ENCODE measurements at places on chromosomes 6 and 20.

DNA sequence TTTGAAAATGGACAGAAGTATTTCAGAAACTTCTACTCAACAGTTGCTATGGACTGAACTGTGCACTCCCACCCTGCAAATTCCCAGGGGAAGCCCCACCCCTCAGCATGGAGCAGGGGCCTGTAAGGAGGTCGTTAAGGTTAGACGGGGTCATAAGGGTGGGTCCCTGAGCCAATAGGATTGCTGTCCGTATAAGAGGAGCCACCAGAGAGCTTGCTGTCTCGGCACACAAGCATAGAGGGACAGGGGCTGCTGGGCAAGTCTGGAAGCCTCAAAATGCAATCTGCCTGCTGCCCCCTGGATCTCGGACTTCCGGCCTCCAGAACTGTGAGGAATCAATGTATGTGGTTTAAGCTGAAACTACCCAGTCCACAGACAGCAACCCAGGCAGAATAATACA is 37.4 kb upstream of the AFDN start:
- DNase-seq = no peak

DNA sequence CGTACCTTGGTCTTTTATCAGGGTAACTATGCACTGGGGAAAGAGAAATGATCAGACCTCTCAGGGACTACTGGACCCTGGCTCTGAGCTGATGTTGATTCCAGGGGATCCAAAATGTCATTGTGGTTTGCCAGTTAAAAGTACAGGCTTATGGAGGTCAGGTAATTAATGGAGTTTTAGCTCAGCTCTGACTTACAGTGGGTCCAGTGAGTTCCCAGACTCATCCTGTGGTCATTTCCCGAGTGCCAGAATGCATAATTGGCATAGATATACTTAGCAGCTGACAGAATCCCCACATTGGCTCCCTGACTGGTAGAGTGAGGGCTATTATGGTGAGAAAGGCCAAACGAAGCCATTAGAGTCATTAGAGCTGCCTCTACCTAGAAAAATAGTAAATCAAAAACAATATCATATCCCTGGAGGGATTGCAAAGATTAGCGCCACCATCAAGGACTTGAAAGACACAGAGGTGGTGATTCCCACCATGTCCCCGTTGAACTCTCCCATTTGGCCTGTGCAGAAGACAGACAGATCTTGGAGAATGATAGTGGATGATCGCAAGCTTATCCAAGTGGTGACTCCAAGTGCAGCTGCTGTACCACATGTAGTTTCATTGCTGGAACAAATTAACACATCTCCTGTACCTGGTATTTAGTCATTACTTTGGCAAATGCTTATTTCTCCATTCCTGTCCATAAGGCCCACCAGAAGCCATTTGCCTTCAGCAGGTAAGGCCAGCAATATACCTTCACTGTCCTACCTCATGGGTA is 152.4 kb downstream of the THBS2 start:
- DNase-seq = no peak

DNA sequence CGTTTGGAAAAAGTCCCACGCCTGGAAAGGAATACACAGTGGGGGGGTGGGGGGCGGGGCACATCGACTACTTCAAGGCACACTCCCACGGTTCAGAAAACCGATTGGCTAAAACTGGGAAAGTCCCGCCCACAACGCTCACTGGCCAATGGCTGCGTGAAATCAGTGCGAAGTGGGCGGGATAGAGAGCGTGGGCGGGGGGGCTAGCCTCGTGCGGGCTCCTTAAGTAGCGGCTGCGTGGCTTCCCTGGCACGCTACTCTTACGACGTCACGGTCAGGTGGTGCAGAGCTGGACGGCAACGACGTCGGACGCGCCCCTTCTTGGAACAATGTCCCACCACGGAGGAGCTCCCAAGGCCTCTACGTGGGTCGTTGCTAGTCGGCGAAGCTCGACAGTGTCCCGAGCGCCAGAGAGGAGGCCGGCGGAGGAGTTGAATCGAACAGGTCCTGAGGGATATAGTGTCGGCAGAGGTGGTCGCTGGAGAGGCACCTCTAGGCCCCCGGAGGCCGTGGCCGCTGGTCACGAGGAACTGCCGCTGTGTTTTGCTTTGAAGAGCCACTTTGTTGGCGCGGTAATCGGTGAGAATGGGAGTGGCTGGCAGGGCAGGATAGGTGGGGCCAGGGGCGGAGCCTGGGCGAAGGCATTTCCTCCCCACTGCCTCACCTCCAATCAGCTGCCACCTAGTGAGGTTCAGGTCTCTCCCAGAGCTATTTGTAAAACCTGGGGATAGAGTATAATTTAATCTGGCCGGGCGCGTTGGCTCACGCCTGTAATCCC is at the start of gene DDX43:
Gene DDX43, plus strand, starts transcription at position 252 of the 778 bp plus-strand sequence. Its CDS starts 78 bp downstream, at position 330.
- peak; percentile 17 for DNase-seq

DNA sequence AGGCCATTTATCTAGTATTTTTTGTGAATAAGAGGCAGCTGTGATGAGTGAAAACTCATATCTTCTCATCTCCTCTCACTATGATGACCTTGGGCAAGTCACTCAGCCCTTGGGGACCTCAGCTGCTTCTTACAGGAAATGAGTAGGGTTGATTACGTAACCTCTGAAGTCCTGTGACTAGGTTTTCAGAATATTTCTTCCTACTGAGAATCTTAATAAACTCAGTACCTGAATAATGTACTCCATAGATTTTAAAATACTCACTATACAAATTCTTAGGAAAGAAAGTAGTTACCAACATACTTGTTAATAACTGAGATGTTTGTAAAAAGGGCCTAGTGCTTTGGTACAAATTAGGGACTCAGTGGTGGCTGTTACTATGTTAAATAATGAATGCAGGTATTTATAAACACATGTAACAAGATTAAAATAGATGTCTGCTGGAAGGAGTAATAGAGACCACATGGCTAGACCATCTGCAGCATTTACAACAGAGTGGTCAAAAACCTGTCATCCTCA is 60.9 kb downstream of the RPRD1B start:
- DNase-seq = peak; percentile 34

DNA sequence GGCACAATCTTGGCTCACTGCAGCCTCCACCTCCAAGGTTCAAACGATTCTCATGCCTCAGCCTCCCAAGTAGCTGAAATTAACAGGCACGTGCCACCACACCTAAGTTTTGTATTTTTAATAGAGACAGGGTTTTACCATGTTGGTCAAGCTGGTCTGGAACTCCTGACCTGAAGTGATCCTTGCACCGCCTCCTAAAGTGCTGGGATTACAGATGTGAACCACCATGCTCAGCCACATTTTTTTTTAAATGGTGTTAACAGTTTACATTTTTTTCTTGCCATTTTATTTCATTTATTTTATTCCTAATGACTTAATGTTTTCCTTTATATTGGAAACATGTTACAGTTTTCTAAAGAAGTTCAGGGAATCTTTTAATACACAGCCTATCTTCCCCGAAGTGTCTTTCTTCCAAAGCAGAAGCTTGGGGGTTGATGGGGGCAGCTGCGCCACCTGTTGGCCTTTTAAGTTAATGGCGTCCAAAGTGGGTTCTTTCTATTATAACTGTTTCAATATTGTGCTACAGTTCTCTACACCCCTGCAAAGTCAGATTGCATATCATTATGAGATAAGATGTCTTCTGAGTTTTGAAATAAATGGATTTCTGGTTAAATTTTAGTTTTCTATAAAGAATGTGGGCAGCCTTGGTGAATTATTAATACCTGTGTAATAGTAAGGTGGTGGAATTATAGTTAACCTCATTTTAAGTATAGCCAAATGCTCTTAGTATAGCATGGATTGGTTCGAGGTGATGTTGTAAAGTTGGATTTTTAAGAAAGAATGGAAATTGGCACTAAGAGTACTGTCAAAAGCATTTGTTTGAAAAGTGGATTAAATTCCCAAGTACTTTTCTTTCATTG is 42.0 kb upstream of the PLCG1 start:
- DNase-seq = peak; percentile 61

DNA sequence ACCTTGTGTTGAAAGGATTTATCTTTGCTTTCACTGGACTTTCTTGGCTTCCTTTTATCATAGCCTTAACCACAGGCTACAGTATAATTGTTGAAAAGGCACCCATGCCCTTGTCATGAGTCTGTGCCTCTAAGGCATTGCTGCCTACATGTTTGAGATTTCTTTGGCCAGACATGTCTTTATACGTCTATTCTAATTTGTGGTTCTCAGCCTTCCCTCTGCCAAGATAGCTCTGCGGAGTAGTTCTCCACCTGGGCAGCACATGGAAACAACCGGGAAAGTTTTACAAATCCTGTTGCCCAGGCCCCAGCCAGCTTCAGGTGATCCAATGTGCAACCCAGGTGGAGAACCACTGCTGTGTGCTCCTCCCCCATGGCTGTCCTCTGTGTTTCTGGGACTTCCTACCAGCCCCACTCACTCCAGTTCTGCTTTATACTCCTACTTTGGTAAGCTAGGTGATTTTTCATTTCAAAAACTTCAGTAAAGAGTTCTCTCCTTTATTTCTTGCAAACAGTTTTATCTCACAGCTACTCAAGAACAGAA is 159.6 kb upstream of the MYLIP start:
- no peak for DNase-seq

- no peak for DNase-seq
These were observed 318.9 kb downstream of the BTBD9 start for GRCh38 chr6:38320843-38321242.

GRCh38 chr6:10643201-10643651 is 51.2 kb downstream of the C6orf52 start:
- no peak for DNase-seq

DNA sequence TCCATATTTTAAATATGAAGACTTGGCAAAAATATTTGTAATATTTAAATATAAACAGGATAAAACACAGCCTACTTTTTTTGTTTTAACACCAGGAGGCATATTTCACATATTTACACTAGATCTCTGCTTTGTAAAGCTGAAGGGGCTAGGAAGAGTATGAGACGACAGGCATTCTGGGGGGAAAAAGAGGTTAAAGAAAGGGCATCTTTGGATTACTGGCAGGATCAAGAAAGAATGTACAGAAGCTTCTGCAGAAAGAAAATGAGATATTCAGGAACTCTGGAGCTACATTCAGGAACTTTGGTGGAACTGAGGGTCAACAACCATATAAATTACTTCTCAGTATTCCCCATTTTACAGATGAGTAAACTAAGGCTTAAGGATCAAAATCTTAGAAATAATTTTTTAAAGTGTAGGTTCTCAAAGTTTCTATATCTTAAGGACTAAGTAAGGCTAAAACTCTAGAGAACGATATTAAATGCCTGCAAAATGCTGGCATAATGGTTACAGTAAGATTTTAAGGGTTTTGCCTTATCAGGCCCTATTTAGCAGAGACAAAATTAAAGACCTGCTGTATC is 156.5 kb downstream of the CDK19 start:
- DNase-seq = no peak

DNA sequence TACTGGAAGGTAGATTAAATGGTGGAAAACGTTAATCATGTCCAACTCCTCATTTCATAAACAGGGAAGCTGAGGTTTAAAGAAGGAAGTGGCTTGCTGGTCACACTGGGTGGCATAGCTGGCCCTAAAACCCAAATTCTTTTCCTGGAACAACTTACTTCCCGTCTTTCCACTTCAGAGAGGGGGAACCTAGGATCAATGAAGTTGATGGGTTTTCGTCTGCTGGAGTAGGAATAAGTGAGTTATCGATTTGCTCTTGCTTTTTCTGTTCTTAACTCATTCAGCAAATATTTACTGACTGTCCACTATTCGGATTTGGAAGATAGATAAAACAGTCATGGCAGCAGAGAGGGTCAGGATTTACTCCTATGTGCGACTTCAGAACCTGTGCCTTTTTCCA is 1.2 kb upstream of the SYS1 start:
- DNase-seq = no peak

DNA sequence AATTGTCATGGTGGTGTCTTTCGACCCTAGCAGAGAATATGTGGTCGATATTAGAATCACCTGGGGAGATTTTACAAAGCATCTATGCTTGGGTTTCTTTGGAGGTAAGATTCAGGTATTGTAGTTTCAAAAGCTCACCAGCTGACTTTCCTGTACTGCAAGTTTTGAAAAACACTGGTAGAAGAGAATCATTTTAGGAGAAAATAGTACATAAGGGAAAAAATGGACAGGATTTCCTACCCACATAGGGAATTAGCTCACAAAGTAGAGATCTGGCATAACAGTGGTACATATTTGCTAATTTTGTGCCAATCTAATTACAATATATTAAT is 27.4 kb upstream of the ABT1 start:
- no peak for DNase-seq

DNA sequence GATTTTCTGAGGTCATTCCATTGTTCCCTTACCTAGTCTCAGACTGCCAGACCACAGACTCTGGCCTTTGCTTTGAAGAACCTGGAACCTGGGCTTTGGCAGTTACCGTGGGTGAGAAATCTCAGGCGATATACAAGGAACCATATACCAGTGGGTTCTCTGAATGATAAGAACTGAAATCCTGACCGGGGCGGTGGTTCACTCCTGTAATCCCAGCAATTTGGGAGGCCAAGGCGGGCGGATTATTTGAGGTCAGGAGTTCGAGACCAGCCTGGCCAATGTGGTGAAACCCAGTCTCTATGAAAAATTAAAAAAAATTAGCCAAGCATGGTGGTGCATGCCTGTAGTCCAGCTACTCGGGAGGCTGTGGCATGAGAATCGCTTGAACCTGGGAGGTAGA is 14.3 kb upstream of the SGK2 start:
- DNase-seq = no peak

GRCh38 chr6:33721508-33721907 is 10.0 kb upstream of the UQCC2 start:
- no peak for DNase-seq

DNA sequence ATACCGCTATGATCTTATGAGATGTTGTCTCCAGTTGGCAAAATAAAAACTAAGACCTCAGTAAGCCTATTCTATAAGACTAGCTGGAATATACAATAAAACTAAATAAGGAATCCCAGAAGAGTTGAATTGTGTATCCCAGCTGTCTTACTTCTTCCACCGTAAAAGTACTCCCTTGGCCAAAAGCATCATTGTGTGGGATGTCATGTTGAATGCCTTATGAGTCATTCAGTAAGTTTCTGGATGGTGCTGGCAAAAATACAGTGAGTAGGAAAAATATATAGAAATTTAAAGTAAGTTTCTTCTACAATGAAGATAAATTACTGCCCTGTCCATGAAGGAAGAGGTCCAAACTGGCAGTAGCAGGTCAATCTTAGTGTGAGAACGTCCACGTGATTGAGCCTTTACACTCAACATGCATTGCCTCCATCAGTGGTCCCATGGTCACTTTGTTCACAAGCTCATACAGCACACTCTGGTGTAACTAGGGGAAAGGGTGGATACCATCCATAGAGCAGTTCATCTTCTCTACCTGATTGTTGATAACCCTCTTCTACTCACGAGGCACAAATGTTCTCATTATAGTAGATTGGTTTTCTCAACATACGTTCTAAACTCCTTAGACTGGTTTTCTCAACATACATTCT is 13.7 kb upstream of the ZNF318 start:
- no peak for DNase-seq

DNA sequence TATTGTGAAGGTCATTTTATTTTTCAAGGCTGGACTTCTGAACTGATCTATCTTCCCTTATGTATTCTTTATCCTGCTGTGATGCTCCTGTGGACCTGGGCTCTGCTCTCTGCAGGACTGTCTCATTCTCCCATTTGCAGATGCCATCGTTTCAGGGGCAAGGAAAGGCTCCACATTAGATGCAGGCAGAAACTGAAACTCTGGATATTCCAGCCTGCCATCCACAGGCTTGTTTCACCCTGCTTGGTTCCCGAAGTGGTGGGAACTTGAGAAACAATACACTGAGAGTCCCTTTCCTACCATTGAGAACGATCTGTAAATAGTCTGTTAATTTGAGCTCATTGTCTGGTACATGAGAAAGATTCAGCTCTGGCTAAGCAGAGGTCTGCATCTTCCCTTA is 197.5 kb upstream of the MAN1A1 start:
- no peak for DNase-seq
